ENCODE measurements at places on chromosomes 13 and 19.

GRCh38 chr13:40993987-40994386 lies 25.1 kb downstream of the ELF1 start:
- no peak for DNase-seq

DNA sequence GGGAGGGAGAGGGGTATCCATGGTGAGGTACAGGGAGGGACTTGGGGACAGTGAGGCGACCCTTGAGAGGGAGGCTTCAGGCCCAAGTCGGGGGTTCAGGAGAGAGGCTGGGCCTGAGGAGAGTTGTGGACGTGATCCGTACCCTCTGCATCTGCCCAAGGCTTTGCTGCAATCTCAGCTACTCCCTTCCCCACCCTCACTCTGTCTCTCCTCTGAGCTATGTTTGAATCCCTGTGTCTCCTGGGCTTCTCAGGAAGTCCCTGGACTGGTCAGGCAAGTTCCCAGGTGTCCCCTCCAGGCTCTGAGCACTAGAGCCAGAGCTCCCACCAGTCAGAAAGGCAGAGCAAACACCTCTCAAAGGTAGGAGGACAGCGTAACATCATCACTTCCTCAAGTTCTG lies 1.8 kb downstream of the LIN37 start:
- DNase-seq: no peak

DNA sequence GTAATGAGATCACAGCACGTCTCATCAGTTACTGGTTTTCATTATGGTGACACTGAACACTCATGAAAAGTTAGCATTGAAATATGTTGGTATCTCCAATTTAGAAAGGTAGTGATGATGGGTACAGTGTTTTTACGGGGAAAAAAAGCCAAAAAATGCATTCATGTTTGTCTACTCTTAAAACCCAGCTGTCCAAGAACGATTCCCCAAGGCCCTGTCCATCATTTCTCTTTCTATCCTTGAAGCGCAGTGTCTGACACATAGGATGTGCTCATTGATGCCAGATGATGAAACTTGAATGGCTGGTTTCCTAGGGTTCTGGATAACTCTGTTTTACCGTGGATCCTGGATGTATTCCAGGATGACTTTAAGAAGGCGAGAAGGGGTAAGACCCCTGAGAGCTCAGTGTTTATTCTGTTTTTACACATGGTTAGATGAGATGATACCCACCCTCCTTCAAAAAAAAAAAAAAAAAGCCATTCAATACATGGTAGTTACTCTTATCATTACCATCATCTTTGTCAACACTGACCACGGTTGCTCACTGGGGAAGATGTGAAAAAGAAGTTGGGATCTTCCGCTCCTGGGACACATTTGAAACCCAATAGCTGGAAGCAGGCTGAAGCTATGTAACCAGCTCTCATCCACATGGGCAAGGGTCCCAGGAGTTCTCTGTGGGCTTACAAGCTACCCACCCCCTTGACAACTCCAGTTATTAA lies 22.5 kb downstream of the SERP2 start:
- DNase-seq: no peak

DNA sequence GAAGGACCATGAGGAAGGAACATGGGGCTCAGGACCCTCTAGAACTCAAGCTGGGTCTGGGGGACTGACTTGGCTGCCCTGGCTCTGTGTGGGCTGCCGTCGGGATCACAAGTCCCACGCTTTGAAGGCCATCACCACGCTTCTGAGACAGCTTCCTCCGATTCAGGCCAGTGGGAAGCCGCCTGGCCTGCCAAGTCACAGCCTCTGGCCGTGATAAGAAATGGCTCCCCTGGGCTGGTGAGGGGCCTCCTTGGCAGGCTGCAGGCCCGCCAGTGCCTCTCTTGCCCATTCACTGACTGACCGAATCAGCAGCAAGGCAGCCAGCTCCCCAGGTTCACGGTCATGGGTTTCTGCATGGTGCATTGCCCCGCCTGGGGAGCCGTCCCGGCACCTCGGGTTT lies 48.8 kb downstream of the COMP start:
- DNase-seq: no peak

GRCh38 chr19:50321831-50322230 lies 7.3 kb downstream of the KCNC3 start:
- no peak for DNase-seq

- no peak for DNase-seq
These were observed 23.4 kb upstream of the SLC7A10 start for GRCh38 chr19:33248954-33249613.

- DNase-seq: no peak
These were observed 195.2 kb downstream of the TEX29 start for GRCh38 chr13:111515635-111516034.

- DNase-seq: no peak
These were observed 3.0 kb upstream of the SLC6A16 start for GRCh38 chr19:49327878-49328544.

DNA sequence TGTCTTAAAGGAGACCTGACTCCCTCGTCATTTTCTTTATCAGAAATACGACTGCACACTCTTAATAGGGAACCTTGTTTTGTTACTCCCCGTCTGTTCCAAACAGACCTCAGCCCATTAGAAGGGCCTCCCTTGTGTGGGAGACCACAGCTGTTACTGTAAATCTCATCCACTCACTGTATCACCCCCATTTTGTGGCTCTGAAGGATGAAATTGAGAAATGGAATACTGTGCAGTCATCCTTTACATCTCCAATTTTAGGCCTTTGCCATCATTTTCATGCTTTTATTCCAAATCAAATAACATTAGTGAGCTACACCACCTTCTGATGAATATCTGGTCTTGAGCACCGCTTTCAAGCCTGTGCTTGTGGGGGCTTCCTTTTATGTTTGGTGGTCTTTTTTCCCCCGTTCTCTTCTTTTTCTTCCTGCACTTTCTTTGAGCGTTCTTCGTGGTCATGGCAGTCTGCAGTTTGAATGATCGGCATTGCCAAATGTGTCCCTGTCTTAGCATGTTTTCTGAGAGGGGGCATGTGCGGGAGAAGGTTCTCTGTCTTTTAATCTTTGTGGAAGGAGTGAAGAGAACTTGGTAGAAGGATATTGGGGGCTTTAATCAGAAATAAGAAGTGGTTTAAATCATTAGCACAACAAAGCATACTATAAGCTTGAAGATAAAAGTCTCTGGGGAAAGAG lies 65.8 kb downstream of the GGACT start:
- no peak for DNase-seq

- no peak for DNase-seq
These were observed 732 bp upstream of the MAP1S start for GRCh38 chr19:17718550-17718946.

GRCh38 chr19:13790354-13790753 lies 4.9 kb upstream of the ZSWIM4 start:
- DNase-seq: no peak

GRCh38 chr19:2208975-2209374 lies 27.2 kb downstream of the PLEKHJ1 start:
- DNase-seq: no peak

- DNase-seq: no peak
These were observed 726.4 kb upstream of the GPC6 start for GRCh38 chr13:92500192-92500591.

GRCh38 chr19:50368649-50369570 lies 3.5 kb upstream of the NAPSA start:
- peak; percentile 76 for DNase-seq

DNA sequence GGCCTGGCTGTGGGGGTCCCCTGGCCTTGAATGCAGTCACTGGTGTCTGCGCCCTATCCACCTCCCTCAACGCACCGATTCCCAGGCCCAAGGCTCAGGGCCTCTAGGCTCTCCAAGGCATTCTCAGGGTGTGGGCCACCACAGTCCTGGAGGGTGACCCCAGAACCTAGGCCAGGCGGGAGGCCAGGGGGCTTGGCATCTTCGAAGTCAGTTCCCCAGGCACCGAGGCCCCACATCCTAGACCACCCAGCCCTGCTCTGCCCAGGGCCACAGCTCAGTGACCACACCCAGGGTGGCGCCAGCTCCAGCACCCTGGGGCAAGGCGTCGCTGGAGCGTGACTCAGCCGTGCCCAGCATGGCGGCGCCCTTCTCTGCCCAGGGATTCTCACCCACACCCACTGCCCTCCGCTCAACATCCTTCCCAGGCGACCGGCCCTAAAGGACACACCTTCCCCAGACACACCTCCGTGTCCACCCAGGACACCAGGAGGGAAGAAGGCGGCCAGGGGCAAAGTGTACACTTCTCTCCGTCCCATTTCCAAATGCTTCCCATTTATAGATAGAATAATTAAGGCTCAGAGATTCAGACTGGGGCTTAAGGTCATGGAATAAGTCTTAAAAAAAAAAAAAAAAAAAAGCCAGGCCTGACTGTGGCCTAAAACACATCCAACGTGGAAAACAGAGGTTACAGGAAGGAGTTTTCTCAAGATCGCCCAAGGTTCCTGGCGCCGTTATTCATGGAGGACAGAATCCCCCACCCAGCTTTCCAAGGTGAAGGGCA lies 36.4 kb upstream of the NANOS3 start:
- no peak for DNase-seq

DNA sequence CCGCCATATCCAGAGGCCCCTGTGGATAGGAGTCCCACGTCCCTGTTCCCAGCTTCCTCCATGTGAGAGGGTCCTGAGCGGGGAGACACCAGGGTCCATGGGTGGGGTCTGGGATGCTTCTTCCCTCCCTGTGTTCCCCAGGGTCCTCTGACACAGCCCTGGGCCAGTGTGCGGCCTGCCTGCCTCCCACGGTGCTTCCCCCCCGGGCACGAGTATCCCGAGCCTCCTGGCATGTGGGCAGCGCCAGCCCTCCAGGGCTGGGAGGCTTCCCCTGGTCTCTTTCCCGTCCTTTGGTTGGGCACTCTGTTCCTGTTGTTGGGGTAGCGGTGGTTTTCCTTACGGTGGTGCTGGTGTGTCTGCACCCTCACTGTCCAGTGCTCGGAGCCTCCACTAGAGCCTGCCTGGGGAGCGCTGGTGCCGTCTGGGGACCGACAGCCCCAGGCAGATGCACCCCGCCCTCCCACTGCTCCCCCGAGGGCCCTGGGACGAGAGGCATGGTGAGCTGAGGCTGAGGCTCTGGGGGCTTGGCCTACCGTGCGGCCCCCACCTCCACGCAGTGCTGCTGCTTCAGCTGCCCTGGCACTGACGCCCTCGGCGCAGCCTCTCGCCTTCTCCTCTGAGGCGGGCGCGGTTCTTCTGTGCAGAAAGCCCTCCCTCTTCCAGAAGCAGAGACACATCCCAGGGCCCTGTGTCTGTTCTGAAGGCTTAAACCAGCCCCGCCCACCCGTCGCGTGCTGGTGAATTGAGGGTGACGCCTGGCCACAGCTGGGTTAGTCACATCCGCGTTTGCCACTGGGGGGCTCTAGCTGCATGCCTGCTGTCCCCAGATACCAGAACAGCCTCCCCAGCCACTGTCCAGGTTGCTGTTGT lies 27.9 kb downstream of the PLEKHJ1 start:
- DNase-seq: no peak

DNA sequence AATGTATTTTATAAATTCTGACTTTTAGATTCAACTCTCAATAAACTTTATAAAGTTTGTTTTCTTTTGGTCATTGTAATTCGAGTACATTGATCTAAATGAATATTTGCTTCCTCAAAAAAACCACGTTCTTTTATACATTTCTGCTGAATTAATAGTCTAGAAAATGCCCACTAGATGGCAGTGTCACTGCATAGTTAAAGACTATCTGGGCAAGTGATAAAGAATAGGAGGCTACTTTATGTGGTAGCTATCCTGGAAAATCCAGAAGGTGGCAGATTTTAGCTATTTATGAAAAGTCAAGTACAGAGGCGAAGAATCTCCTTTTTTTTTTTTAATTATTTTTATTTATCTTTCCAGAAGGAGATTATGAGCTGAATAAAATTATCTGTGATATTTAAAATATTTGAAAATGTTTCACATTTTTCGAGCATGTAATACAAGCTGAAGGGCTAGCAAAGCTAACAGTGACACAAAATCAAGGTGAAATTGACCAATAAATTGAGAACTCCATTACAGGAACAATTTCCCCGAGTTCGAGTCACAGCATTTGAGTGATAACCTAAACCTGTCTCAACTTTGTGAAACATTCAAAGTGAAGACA lies 221.8 kb downstream of the OLFM4 start:
- peak; percentile 35 for DNase-seq

DNA sequence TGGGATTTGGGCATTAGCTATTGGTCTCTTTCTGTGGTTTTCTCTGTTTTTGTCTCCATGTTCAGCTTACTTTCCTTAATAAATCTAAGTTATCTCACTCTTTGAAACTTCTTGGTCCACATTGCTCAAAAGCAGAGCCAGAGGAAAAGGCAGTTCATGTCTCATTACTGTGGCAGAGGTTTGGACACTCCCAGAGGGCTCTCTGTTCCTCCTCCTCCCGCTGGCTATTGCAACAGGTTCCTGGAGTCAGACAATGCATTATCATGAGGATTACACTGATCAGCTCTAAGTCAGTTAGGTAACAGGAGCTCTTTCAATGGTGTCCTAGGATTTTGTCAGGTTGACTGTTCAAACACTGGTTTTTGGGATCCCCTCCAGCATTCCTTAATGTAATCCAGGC lies 298.8 kb downstream of the NDFIP2 start:
- no peak for DNase-seq

DNA sequence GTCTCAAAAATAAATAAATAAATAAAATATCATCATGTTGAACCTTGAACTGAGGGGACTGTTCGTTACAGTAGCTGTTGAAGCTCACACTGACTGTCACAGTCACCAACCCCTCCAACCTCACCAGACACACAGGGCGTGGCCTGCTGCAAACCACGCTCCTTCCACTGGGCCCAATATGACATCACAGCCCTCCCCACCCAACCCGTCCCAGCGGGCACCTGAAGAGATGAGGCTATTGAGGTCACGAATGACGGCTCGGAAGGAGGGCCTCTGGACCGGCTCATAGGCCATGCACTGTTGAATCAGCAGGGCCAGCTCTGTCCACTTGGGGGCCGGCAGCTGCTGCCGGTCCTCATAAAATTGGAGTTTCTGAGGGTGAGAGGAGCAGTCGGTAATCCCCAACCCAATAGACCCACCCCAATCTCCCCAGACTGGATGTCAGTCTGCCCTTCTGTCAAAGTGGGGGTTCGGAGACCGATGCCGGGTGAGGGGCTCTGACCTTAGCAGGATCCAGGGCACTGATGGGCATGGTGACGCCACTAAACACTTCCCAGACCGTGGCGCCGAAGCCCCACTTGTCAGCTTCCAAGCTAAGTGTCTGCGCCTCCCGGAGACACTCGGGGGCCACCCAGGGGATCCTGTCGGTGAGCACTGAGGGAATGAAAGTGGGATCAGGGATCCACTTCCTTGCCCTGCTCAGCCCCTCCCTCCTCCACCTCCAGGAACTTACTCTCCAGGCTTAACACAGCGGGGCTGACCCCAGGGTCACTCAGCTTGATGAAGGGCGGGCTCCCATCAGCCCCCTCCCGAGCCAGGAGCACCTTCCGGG lies 13.2 kb downstream of the JAK3 start:
- DNase-seq: no peak

DNA sequence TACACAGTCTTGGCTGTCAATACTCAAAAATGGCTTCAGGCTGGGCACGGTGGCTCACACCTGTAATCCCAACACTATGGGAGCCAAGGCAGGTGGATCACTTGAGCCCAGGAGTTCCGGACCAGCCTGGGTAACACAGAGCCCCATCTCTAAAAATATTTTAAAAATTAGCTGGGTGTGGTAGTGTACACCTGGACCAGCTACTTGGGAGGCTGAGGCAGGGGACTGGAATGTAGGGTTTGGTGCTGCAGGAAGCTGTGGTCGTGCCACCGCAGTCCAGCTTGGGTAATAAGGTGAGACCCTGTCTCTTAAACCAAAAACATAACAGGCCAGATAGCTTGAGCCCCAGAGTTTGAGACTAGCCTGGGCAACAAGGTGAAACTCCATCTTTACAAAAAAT lies 6.7 kb upstream of the CHERP start:
- DNase-seq: no peak
